Stimulated activated CD8-positive, alpha-beta memory T cell treated with anti-CD3 and anti-CD28 coated beads, Interleukin-2, amount 100 ng/mL, for 48 hours (primary cell): ENCODE measurements at places on chromosomes 2 and 18.

- no peak for DNase-seq
Observed at GRCh38 chr2:136055929-136056688, 61.8 kb downstream of the CXCR4 start.

- peak; percentile 28 for DNase-seq
Observed at GRCh38 chr18:77099485-77100370, 32.9 kb downstream of the MBP start.

DNA sequence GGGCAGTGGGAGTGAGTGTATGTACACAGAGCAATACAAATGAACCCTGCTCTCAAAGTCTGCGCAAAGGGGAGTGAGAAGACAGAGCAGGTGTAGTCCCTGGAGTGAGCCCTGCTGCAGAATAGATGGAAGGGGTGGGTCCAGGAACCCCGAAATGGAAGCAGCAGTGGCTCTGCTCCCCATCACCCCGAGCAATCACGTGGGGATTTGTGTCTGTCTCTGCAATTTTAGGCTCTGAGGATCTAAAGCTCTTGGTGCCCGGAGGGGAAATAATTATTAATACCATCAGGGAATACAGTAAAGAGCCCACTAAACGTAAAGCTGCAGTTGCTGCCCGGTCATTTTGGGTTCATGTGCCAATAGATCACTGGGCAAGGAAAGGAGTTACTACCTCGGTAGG lies 118.3 kb downstream of the LPIN1 start:
- no peak for DNase-seq

DNA sequence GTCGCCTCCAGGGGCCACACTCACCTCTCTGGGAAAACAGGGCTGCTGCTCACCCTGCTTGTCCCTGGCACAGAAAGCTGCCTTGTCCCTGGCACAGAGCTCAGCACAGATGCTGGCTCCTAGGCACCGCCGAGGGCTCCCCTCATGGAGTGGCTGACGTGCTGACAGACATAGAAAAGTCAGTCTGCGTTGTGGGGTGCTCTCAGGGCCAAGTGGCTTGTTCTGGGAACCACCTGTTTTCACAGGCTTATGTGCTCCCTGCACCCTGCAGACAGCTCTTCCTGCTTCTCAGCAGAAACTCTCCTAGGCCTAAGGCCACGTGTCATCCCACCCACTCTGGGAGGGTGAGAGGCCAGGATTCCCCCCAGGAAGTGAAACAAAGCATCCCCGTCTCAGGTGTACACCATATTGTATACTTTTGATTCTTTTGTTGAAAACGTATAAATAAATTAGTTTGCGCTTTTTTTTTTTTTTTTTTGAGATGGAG lies 84.7 kb upstream of the TMEM200C start:
- no peak for DNase-seq

- no peak for DNase-seq
Observed at GRCh38 chr2:240440704-240441320, 5.3 kb downstream of the GPC1 start.

- DNase-seq, result no peak
Observed at GRCh38 chr2:8607606-8608005, 74.2 kb upstream of the ID2 start.

GRCh38 chr2:237875256-237876060 lies 16.0 kb downstream of the RAMP1 start:
- no peak for DNase-seq

DNA sequence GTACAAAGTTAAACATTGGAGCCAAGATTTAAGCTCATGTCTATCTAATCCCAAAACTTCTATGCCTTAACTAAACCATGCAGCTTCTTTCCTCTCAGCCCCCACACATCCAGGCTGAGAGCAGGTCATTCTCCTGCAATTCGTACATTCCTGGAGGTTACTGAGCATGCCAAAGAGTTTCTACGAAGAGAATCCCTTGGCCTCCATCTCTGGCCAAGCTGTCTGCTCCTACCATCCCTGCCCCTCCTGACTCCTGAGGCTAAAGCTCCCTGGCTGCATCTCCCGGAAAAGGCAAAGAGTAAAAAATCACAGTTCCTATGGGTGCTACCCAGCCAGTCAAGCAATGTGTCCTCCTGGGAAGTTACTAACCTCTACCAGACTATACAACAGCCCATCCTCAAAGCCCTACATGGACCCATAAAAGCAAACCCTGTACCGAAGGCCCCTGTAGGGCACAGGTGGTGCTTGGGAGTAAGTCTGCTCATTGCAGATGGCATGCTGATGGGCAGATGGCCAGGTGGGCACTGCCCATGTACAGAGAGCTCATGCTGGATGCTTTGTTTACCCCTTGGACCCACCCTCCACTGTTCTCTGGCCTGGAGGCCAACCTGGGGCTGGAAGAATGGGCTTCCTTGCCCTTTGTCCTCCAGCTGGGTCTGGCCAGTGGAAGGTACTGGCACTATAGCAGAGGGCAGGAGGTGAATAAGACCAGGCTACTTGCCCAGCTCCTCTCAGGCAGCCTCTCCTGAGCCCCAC lies 99.5 kb downstream of the TTC32 start:
- DNase-seq, result no peak

DNA sequence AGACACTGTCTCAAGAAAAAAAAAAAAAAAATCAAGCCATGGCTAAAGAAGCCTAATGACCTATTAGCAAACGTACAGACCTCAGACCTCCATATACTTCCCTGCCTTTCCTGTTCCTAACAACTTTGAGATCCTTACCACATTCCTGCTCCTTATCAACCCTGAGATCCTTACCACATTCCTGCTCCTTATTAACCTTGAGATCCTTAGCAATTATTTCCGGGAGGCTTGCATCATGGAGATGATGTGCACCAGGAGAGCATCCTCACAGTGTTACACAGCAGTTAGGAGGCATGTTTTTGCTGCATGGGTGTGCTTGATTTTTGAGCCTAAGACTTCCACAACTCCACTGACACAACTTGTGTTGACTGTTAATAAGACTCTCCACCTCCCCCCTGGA lies 54.6 kb upstream of the RASGRP3 start:
- no peak for DNase-seq

DNA sequence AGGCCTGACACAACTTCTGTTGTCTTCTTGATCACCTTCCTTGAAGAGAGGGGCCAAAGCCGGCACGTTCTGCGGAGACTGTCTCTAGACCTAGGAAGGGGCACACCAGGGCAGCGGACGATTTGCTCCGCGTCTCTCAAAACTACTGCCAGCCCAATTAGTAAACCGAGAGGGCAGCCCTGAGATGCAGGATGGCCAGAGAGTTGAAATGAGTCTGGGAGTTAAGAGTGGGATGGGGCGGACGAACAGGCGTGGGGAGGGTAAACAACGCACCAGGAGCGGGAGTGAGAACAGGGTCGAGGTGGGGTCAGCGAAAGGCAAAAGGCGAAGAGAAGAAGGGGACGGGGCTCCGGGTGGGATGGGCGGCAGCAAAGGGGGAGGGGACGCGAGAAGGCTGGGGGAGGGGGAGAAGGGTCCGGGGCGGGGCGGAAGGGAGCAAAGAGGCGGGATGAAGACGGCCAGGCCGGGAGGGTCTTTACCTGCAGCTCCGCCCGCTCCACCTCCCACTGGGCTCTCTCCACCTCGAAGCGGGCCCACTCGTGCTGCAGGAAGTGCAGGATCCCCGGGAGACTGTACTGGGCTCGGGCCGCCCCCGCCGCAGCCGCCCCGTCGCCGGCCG lies 476 bp downstream of the STRN start:
- DNase-seq, result peak; percentile 23

DNA sequence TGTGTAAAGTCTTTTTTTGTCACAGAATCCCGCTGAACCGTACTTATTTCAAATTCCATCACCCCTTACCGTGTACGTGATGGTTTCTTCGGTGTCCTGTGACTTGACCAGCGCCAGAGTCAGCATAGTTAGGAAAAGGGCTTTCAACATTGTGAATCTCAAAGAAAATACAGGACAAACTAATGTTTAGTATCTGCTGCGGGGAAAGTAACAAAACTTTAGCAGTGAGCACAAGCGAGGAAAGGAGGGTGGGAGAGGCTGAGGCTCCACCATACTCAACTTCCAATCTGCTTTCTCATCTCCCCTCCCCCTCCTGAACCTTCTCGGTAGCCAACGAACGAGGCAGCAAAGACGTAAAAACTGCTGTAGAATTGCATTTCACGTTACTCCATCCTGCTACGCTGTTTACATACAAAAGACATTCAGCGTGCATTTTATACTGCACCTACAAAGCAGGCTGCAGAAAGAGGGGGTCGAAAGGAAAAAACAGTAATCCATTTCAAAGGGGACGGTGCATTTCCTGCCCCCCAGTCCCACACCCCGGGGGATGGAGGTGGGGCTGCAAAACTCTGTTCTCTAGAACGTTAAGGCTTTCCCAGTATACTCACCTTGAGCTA lies 1.2 kb downstream of the EFEMP1 start:
- DNase-seq, result no peak

- no peak for DNase-seq
Observed at GRCh38 chr2:163878718-163879117, 142.9 kb upstream of the FIGN start.

DNA sequence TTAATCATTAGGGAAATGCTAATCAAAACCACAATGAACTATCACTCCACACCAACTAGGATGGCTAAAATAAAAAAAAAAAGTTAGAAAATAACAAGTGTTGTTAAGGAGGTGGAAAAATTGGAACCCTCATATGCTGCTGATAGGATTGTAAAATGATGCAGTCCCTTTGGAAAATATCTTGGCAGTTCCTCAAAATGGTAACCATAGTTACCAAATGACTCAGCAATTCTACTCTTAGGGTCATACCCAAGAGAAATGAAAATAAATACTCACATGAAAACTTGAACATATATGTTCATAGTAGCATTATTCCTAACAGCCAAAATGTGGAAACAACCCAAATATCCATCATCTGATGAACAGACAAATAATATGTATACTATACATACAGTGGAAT lies 15.7 kb upstream of the ACVR2A start:
- DNase-seq, result no peak

- DNase-seq, result no peak
Observed at GRCh38 chr18:62998443-62998842, 283.1 kb downstream of the PHLPP1 start.

DNA sequence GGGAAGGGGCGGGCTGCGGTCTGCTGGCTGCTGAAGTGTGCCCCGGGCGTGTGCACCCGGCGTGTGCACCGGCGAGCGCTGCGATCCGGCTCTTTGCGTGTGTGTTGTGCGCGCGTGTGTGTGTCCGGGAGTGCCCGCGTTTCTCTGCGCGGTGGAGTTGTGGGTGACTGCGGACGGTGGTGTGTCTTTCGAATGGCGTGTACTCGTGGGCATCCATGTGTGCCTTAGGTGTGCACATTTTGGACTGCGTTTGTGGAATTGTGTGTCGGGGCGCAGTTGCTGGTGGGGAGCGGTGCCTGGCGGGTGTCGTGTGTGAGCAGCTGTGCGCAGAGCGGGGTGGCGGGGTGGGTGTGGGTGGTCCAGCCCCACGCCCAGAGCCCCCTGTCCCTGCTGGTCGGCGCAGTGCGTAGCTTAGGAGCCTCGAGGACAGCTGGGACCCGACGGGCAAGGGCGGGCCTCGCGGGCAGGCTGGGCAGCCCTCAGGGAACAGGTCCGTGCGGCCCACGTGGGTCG lies 533 bp downstream of the HPCAL1 start:
- no peak for DNase-seq

- DNase-seq, result no peak
Observed at GRCh38 chr2:181421131-181421458, 36.1 kb upstream of the ITGA4 start.

DNA sequence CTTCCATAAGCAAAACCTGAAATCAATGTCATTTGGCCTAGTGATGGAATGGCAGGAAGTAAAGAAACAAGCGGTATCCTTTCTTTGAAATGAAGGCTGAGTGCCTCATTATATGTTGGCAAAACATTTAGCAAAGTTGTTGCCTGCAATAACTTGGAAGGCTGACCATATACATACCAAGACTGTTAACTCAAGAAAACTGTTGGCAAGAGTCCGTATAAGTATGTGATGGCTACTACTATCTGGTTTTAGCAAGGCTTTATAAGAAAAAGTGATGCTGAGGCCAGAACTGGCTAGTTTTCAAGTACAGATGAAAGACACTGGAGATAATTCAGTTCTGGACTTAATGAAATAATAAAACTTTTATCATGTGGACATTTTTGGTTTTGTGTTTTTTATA lies 356.2 kb downstream of the ZNF521 start:
- no peak for DNase-seq

DNA sequence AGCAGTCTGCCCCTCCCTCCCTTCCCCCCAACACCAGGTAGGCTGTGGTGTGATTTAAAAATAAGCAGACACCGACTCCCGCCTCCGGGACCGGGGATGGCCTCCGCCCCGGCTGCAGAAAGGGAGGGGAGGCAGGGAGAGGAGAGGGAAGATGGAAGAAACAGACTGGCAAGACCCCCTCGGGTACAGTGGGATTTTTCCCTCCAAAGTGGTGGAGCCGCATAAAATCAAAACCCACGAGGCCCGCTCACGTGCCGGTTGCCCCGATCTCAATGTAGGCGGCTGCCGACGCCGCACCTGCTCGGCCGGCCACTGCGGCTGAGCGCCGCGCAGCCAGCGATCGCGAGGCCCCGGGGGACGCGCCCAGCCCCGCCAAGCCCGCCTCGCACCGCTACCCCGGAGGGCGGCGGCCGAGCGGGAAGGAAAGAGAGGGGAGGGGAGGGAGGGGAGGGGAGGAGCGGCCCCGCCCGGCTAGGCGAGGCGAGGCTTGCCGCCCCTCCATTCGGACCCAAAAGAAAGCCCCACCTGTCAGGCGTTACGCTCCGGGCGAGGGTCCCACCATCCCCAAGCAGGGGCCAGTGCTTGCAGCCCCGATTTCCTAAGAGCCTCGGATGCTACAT lies 811 bp downstream of the ADD2 start:
- DNase-seq, result no peak

- peak; percentile 26 for DNase-seq
Observed at GRCh38 chr2:46471-47345, at the start of gene FAM110C. TSS of gene FAM110C (minus strand) at chr2:46505. CDS start at chr2:46385, 120 bp downstream.

- DNase-seq, result no peak
Observed at GRCh38 chr2:120844070-120844738, 108.5 kb downstream of the GLI2 start.

DNA sequence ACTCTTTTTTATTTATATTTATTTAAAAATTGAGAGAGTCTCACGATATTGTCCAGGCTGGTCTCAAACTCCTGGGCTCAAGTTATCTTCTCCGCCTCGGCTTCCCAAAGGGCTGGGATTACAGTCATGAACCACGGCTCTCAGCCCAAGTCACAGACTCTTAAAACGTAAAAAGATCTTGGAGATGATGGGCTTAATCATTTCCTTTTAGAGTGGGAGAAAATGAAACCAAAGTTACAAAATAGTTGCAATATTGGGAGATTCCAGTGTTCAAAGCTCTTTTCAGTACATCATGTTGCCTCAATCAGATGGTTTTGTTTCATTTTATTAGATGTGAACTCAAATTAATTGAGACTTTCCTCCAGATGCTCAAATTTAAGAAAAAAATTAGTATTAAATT lies 151.4 kb upstream of the XPO1 start:
- no peak for DNase-seq

- DNase-seq, result no peak
Observed at GRCh38 chr18:55849391-55849790, 261.4 kb upstream of the TCF4 start.

DNA sequence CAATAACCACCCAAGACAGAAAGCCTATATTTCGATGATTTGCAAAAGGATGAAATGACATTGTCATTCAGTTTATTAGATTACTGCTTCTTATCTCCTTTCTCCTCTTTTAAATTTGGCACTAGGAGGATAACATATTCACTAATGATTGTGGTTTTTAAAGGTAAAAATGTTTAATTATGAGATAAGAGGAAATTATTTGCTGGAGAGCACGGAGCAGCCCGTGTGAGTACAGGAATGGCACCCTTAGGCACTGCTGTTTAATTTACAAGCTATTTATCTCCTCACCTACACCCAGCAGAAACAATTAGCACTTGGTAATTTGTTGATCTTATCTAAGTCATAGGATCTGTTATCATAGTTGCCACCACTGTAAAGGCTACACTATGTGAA lies 87.4 kb upstream of the SP3 start:
- no peak for DNase-seq
